ENCODE measurements at places on chromosomes 12 and 14.

- no peak for DNase-seq
Observed at GRCh38 chr14:56782711-56783110, 27.6 kb downstream of the OTX2 start.

DNA sequence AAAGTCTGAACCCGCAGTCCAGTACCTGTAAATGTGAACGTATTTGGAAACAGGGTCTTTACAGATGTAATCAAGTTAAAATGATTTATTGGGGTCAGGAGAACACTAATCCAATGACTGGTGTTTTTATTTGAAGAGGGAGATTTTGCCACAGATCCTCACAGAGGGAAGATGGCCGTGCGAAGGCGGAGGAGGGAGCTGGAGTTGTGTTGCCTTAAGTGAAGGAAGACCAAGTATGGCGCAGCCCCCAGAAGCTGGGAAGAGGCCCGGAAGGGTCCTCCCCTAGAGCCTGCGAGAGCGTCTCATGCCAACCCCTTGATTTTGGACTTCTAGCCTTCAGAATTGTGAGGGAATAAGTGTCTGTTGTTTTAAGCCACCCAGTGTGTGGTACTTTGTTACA is 102.8 kb upstream of the NUDT4 start:
- no peak for DNase-seq

- no peak for DNase-seq
Observed at GRCh38 chr12:19830446-19830845, 391.2 kb downstream of the AEBP2 start.

- no peak for DNase-seq
Observed at GRCh38 chr14:99937475-99938244, 127.6 kb upstream of the EVL start.

DNA sequence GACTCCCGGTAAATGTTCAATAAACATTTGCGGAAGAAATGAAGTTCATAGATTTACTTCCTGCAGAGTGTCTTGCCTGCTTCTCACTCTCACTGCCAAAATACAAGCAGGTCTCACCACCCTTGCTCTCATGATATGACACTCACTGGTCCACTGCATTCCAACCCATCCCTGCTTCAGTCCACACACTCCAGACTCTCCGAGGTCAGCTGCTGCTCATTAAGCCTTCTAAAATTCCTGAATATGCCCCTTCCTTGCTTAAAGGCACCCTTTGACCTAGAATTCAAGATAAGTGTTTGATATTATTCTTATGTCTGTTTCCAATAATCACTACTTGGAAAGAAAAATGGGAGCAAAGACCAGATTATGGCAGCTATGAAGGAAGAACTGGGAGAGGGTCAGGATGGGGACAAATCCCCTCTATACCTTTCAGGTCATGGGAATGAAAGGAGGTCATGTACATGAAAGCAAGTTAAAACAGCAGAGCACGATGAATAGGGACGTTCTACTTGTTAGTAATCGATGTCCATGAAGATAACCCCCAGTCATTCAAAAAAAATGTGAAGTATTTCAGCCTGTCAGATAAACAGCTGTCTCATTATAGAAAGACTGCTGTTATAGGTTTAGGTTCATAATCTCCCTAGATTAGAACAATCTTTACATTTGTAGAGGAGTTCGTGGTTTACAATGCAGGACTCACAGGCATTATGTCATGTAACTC is 10.5 kb upstream of the NID2 start:
- DNase-seq: peak; percentile 21

GRCh38 chr12:66217342-66217917 is 28.4 kb downstream of the IRAK3 start:
- no peak for DNase-seq

DNA sequence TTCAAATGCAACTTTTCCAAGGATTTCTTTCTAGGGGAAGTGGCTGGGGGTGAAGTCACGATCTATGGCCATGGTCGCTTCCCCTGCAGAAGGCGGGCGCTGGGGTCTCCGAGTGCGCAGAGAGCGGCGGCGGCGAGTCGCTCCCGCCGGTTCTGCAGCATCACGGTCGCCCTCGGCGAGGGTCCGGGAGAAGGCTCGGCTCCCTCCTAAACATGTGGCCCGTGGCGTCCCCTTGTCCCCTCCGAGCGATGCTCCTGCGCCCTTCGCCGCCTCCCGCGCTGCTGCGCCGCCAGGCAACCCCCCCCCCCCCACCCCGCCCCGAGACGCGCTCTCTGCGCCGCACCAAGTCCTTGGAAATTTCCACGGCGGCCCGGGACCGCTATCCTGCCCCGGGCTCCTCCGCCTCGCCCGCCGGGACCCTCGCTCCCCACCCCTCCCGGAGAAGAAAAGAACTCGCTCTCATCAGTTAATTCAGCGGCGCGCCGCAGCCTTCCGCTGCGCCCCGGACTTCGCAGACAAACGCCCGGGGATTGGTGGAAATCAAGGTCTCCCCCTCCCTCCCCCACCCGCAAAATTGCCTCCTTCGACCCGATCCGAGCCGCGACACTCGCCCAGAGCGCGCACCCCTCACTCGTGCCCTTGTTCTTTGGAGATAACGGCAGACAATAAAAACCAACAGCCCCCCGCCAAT is at the start of gene ST8SIA1:
ST8SIA1 (minus strand) TSS at position 298 of the 691 bp plus-strand sequence. CDS start 475 bp downstream, outside the sequence.
- peak; percentile 63 for DNase-seq

DNA sequence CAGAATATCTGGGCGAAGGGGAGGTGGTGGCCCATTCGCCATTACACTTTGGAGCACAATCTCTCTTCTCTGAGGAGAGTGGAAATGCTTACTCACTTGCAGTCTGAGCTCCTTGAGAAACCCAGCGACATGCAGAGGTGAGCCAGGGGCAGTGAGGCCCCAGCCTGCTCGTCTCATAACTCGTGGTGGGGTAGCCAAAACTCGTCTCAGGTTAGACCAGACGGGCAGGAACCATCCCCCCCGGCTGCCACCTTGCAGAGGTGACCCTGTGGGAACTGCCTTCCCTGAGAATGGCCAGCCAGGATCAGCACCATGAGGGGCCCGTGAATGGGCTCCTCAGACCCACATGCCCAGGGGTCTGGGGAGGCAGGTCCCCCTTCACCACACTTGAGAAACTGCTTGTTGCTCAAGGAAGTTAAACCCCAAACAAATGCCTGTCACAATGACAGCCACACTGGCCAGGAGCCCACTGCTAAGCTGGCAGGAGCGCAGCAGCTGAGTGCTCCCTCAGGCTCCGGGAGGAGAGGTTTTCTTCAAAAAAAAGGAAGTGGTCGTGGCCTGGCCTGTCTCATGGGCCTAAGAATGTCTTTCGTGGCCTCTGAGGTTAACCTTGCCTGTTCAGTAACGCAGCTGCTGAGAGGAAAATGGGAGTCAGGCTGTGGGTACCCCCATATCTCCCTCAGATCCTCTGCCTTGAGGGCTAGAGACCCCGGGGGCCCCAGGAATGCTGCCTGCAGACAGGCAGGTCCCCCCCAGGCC is 9.2 kb upstream of the ALDH2 start:
- DNase-seq: peak; percentile 41

Data from GM03348 (cell line).